Heart left ventricle (tissue), 16 donors: ENCODE measurements at places on chromosomes 5 and 9. TPM values are rescaled to one million over a fixed set of nuclear protein-coding genes. Genes with fewer than 3 reads are reported as not detected.

DNA sequence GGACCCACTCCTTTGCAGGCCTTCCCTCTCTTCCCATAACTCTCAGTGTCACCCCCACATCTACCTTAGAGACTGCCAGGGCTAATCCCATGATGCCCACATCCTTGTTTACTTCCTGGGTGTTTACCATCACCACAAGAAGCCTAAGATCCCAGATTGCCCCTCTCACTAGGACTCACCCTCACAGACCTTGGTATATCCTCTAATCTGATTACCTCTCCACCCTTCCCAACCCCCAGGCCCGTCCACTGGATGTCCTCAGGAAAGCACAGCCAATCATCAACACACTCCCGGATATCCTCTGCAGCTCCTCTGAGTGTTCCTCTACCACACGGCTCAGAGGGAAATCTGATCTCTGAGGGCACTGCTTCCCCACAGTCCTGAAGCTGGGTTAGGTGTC is 91.0 kb downstream of the FOXD1 start:
- DNase-seq = no peak

DNA sequence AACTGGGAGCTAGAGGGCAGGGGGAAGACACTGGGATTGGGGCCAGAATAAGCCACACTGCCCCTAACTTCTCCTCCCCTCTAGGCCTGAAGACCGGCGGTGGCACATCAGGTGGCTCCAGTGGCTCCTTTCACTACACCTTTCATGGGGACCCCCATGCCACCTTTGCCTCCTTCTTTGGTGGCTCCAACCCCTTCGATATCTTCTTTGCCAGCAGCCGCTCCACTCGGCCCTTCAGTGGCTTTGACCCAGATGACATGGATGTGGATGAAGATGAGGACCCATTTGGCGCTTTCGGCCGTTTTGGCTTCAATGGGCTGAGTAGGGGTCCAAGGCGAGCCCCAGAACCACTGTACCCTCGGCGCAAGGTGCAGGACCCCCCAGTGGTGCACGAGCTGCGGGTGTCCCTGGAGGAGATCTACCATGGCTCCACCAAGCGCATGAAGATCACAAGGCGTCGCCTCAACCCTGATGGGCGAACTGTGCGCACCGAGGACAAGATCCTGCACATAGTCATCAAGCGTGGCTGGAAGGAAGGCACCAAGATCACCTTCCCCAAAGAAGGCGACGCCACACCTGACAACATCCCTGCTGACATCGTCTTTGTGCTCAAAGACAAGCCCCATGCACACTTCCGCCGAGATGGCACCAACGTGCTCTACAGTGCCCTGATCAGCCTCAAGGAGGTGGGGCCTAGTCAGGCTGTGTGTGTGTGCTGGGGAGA is 6.8 kb downstream of the DNAJB5 start:
- DNase-seq = no peak

- no peak for DNase-seq
Observed at GRCh38 chr5:95713960-95714710, 17.0 kb upstream of the RHOBTB3 start.

GRCh38 chr5:96609369-96609768 is 52.8 kb upstream of the CAST start:
- DNase-seq = no peak

Gene KIF24
- total RNA-seq = 1.6 TPM

Gene HAVCR2
- total RNA-seq = 1.5 TPM

GRCh38 chr5:178536541-178537466 is 53.4 kb downstream of the COL23A1 start:
- DNase-seq = no peak

Gene C9orf40
- 2.7 TPM for total RNA-seq

Gene MELK
- not detected for total RNA-seq

DNA sequence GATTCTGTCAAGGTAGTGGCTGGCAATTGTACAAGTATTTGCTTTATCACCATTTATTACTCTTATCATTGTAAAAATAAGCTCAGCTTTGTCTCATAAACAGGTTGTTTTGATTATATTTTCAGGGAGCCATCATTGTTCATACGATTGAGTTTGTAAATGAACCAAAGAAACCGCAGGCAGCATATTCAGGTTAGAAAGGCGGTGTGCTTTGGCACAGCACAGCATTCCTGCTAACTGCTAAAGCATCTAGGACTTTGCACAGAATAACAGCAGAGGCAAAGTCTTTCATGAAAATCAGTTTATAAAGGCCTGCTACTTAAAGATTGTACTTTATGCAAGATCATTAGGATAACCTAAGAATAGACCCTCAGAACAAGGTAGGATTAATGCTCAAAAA is 281.5 kb upstream of the SLC24A2 start:
- DNase-seq = no peak
